ENCODE measurements at places on chromosomes 11 and 22. TPM values are rescaled to one million over a fixed set of nuclear protein-coding genes. Genes with fewer than 3 reads are reported as not detected.

The YPEL4 gene
- 1.0 TPM for total RNA-seq

The SULT4A1 gene
- total RNA-seq: not detected

DNA sequence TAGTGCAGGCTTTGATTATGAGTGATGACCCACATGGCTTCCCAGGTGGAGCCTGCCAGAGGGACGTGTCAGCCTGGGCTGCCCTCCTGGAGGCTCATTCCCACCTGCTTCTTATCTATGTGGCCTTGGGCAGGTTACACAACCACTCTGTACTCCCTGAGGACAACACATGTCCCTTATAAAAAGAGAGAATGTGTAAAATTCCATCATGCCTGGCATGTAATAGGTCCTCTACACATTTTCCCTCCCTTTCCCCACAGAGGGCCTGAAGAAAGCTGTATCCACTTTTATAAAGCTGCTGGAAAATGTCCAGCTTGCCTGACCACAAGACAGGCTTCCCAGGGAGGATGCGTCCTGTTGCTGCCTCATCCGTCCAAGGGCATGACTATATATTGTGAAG lies 55.0 kb upstream of the VSTM5 start:
- no peaks in the 10 kb centered on the region for H3K4me1 ChIP-seq
- H3K27ac ChIP-seq: no peak overlapping the region
- H3K27me3 ChIP-seq: no peaks in the 10 kb centered on the region
- H3K4me3 ChIP-seq: no peak overlapping the region

DNA sequence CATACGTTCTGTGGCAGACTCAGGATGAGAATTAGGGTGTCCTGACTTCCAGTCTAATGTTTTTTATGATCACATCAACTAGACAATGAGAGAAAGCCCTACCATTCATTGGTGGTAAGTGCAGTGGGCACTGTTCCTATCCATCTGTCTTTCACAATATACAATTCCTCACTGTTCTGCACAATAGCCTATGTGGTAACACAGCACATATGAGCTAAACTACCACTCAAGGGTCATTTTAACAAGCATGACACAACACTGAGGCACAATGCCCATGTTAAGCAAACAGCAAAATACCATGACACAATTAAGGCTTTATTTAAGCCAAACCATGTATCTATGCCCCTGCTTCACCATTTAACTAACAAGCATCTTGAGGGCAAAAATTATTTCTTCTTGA lies 52.3 kb downstream of the SIK3 start:
- H3K4me3 ChIP-seq: no peak overlapping the region
- no peak for DNase-seq
- H3K36me3 ChIP-seq: peaks cover 2% of the 10 kb centered on the region
- peaks cover 30% of the 10 kb centered on the region for H3K4me1 ChIP-seq
- no peaks in the 10 kb centered on the region for H3K27me3 ChIP-seq

- H3K4me1 ChIP-seq: peaks cover 5% of the 10 kb centered on the region
- H3K4me3 ChIP-seq: no peak overlapping the region
- peaks cover 43% of the 10 kb centered on the region for H3K27me3 ChIP-seq
- H3K36me3 ChIP-seq: no peaks in the 10 kb centered on the region
- no peak overlapping the region for H3K27ac ChIP-seq
- no peak for DNase-seq
These were observed 6.2 kb upstream of the SLC5A4 start for GRCh38 chr22:32261306-32261705.

The DGCR6 gene
- total RNA-seq: 0.96 TPM

GRCh38 chr11:29755474-29755873 lies 261.4 kb downstream of the KCNA4 start:
- no peak overlapping the region for H3K4me3 ChIP-seq
- H3K27me3 ChIP-seq: no peaks in the 10 kb centered on the region
- no peak overlapping the region for H3K27ac ChIP-seq
- H3K36me3 ChIP-seq: no peaks in the 10 kb centered on the region

All from activated CD8-positive, alpha-beta memory T cell treated with anti-CD3 and anti-CD28 coated beads, Interleukin-2, amount 10 ng/mL, durations not matched to agents 7 days and 5 days (primary cell).